Smooth muscle cell of the coronary artery (primary cell): ENCODE measurements at places on chromosomes 4 and X. TPM values are rescaled to one million over a fixed set of nuclear protein-coding genes. Genes with fewer than 3 reads are reported as not detected.

CLNK gene
- total RNA-seq, result not detected in 2 replicates

RASGEF1B gene
- total RNA-seq, result 0.15 and 1.5 TPM in 2 replicates

PFKFB1 gene
- total RNA-seq, result 0.08 TPM in 1 of 2 replicates, not detected in the other

ADH1A gene
- total RNA-seq, result not detected in 2 replicates

SSX4B gene
- not detected in 2 replicates for total RNA-seq

CENPVL1 gene
- total RNA-seq, result not detected in 2 replicates

SPANXN4 gene
- total RNA-seq, result not detected in 2 replicates
